ENCODE measurements at places on chromosomes 12 and 14.

- no peak for DNase-seq
These were observed 47.4 kb downstream of the AVPR1A start for GRCh38 chr12:63103494-63104131.

GRCh38 chr12:93440043-93440835 lies 1.5 kb downstream of the UBE2N start:
- no peak for DNase-seq

- no peak for DNase-seq
These were observed 28.1 kb downstream of the ZFHX2 start for GRCh38 chr14:23523229-23524016.

GRCh38 chr12:53036802-53037201 lies 13.1 kb upstream of the TNS2 start:
- no peak for DNase-seq

DNA sequence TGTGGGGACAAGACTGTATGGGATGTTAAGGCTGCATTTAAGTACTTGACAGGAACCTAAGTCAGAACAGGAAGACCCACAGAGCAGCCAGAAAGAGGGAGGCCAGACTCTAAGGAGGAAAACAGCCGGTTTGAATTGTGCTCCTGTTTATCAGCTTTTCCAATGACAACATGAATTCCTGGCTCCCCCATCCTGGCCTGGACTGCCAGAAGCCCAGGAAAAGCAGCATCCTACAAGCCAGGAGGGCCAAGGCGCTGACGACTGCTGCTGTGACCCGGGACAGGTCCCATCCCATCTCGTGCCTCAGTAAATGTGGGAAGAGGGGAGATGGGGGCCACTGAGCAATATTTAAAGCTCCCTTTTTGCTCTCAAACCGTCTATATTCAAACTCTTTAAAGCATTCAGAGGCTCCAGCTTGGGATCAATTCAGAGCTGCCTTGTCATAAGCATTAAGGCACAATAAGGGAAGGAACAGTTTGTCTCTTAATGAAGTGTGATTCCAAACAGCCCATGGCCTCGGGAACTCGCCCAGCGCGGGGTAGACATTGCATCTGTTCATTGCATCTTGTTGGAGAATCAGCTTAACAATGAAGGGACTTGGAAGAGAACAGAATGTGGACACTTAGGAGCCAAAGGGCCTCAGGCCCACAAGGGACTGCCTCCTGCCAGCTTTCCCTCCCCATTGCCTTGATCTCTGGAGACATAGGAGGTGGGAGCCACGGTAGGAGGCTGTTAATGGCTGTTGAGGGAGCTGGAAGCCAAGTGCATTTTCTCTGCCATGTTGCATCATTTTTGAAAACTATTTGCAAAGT lies 49.6 kb downstream of the CMKLR1 start:
- no peak for DNase-seq

DNA sequence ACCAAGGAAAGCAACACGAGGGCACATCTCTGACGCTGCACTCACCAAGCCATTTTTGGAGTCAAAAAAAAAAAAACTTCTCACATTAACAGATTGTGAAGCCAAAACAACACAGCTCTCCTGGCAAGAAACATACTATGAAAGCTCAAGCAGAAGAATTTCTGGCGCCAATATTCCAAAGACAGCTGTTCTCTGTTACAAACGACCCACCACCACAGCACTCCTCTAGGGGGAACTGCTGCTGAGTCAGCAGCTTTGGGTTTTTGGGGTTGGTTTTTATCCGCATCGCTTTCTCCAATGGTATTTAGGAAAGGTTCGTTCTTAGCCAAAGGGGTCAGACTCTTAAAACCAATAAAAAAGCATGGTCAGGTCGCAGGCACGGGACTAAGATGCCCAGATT lies 379.4 kb downstream of the RPS29 start:
- no peak for DNase-seq

GRCh38 chr12:90706036-90706435 lies 248.9 kb downstream of the CCER1 start:
- DNase-seq = no peak

All from stimulated activated CD4-positive, alpha-beta T cell treated with anti-CD3 and anti-CD28 coated beads, TNF-alpha, amount 100 ng/mL, for 4 hours (primary cell).